ENCODE measurements at places on chromosomes 11 and 22. TPM values are rescaled to one million over a fixed set of nuclear protein-coding genes. Genes with fewer than 3 reads are reported as not detected.

GRCh38 chr11:14384338-14384737 lies 25.4 kb upstream of the RRAS2 start:
- H3K27ac ChIP-seq = no peak overlapping the region
- H3K4me3 ChIP-seq = no peak overlapping the region
- DNase-seq = no peak
- H3K4me1 ChIP-seq = no peaks in the 10 kb centered on the region
- no peaks in the 10 kb centered on the region for H3K36me3 ChIP-seq

- no peak overlapping the region for H3K4me3 ChIP-seq
- H3K4me1 ChIP-seq = no peaks in the 10 kb centered on the region
- H3K27me3 ChIP-seq = no peaks in the 10 kb centered on the region
- DNase-seq = peak; percentile 18
Observed at GRCh38 chr11:105937331-105937730, 84.7 kb downstream of the MSANTD4 start.

The GAB4 gene
- total RNA-seq = not detected

DNA sequence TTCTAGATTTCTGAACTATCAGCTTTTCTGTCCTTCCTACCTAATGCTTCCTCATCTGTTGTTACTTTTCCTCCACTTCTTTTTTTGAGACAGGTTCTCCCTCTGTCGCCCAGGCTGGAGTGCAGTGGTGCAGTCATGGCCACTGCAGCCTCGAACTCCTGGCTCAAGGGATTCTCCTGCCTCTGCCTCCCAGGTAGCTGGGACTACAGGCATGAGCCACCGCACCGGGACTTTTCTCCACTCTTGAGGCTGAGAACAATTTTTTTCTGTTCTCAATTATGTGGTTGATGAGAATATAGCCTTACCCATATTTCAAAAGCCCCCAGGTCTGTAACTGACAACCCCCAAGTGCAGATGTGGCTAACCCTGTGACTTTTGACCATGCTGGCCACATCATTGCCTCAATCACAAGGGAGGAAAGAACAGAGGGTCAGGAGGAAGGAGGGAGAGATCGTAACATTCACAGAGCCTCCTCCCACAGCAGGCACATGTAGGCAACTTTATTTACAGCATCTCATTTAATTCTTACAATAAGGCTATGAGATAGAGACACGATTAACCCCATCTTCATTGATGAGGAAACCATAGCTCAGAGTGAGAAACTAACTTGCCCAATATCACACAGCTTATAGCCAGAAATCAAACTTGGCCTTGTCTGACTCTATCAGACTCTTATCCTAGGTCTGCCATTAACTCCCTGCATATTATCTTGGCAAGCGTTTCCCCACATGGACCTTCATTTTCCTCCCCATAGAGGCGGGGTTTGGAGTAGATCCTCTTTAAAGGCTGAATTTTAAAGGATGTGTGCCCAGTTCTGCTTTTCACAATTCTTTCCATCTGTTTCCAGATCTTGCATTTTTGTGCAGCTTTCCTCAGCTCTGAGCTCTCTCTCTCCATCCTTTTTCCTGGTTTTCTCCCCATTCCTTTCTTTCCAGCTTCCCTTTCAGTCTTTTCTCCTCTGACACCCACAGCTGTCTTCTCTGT lies 9.6 kb downstream of the POU2F3 start:
- no peaks in the 10 kb centered on the region for H3K4me1 ChIP-seq
- peaks cover 24% of the 10 kb centered on the region for H3K27me3 ChIP-seq
- no peak overlapping the region for H3K4me3 ChIP-seq
- H3K36me3 ChIP-seq = no peaks in the 10 kb centered on the region

The FGF4 gene
- total RNA-seq = not detected

DNA sequence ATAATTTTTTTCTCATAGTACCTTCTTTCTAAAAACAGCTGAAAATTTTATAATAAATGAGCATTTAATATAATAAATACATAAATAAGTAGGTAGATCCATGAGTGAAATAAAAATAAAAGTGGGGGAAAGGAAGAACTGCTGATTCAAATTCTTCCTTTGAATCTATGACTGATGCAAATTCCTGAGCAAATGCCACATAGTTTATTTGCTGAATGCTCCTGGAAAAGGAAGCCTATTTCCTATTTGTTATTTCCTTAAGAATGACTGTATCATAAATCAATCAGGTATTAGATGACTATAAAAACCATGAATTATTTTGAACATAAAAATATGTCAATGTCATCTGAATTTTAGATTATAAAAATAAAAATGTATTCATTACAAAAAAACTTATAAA lies 16.6 kb downstream of the BTBD10 start:
- H3K27ac ChIP-seq = no peak overlapping the region
- H3K4me1 ChIP-seq = peaks cover 10% of the 10 kb centered on the region
- no peak overlapping the region for H3K4me3 ChIP-seq
- no peak for DNase-seq
- no peaks in the 10 kb centered on the region for H3K36me3 ChIP-seq

GRCh38 chr11:6402561-6402981 lies 12.3 kb downstream of the SMPD1 start:
- DNase-seq = no peak
- H3K4me3 ChIP-seq = no peak overlapping the region
- peaks cover 16% of the 10 kb centered on the region for H3K36me3 ChIP-seq
- H3K27me3 ChIP-seq = no peaks in the 10 kb centered on the region
- no peak overlapping the region for H3K27ac ChIP-seq

DNA sequence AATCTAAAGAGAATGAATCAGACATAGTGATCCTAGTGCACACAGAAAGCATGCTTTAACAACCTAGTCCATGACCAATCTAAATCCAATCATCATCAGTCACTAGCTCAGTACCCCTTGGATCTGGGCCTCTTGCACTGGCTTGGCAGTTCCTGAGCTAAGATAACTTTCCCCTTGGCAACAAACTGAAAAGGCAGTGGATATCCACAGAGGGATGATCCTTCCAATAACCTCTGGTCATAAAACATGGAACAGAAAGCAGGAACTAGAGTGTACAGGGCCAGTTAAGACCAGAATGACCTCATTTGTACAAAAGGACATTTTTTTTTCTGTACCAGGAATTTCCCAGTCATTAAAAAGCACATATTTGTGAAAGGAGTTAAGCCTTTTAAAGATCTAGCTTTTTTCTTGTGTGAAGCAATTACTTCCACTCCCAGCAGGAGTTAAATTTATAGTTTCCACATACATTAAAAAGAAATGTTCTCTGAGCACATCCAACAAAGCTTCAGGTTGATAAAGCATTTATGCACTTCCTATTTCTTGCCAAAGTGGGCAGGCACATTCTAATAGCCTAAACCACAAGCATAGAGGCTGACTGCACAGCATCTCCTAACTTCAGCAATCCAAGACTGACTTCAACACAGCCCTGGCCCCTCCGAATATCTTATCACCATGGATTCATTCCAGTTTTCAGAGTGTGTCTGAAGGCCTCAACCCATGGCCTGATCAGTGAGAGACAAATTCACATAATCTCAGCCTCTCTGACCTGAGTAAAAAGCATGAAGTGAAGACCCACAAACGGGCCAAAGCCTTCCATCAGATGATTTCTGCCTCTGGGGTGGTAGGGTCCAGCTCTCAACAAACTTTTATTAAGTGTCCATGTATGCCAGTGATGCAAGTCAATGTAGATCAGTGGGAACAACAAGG lies 29.9 kb downstream of the GUCY1A2 start:
- no peaks in the 10 kb centered on the region for H3K27me3 ChIP-seq
- H3K36me3 ChIP-seq = no peaks in the 10 kb centered on the region
- DNase-seq = peak; percentile 99

- H3K4me1 ChIP-seq = no peaks in the 10 kb centered on the region
- H3K27ac ChIP-seq = no peak overlapping the region
- no peak for DNase-seq
- no peaks in the 10 kb centered on the region for H3K36me3 ChIP-seq
- H3K27me3 ChIP-seq = no peaks in the 10 kb centered on the region
- no peak overlapping the region for H3K4me3 ChIP-seq
Observed at GRCh38 chr11:90803831-90804230, 581.0 kb upstream of the CHORDC1 start.

The ZNHIT2 gene
- total RNA-seq = 22.3 TPM

All from A673 (cell line).